ENCODE measurements at places on chromosomes 11 and 22.

- DNase-seq, result no peak
Observed at GRCh38 chr22:42364604-42365110, 67.5 kb downstream of the NFAM1 start.

GRCh38 chr11:121241343-121242211, 51.0 kb upstream of the SC5D start:
- no peak for DNase-seq

GRCh38 chr11:102581066-102581465, 44.1 kb downstream of the MMP20 start:
- DNase-seq, result no peak

DNA sequence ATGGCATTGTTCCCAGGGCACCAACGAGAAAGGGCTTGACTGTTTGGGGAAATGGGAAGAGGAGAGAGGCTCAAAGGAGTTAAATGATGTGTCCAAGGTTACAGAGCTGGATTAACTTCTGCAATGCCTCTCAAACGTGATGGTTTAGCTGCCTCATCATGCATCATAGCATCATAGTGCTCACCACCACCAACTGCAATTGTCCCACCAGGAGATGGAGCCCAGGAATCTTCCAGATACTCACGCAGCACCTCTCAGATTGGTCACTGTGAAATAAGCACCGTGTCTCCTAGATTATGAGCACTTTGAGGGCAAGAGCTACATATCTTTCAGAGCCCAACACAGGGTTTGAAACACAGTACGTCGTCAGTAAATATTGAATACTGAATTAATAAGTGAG, 69.2 kb downstream of the PRSS23 start:
- no peak for DNase-seq

- no peak for DNase-seq
Observed at GRCh38 chr11:17876827-17877226, 136.0 kb downstream of the SERGEF start.

DNA sequence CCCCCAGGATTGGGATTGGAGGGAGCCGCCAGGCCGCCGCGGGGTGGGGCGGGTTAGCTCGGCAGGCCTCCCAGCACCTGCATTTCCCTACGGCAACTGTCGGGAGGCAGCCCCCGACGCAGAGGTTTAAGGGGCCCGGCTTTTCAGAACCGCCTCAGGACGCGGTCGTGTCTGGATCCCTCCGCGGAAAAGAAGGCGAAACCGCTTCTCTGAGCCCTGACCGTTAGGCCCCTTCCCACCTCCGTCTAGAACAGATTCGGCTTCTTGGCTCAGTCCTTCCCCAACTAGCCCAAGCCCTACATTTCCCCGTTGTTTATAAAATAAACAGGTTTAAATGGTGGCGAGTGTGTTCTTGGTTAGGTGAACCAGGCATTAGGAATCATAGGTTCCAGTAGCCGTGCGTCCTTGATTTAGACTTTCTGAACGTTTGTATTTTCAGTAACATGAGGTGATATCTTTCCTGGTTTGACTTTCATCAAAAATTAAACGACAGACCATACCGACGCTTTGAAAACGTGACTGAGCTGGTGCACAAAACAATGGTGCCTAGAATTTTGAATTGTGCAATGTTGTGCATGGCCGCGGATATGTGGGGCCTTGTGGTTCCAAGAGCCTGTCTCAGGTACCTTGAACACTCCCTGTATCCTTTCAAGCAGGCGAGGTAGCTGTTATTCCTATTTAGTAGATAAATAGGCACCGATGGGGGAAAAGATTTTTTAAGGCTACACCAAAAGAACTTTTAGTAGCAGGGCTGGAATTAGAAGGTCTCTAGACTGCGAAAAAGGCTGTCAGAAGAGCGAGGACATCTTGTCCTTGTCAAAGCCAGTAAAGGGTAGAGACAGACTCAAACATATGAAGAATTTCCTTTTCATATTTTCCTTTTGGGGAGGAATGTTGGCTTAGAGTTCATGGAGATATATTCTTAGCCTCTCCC, 1.2 kb upstream of the HSPA8 start:
- DNase-seq, result peak; percentile 41

GRCh38 chr11:45332276-45332934, 46.3 kb upstream of the SYT13 start:
- peak; percentile 56 for DNase-seq

- no peak for DNase-seq
Observed at GRCh38 chr11:2328021-2328420, 26.2 kb downstream of the TSPAN32 start.

GRCh38 chr11:82874646-82875523, 25.3 kb downstream of the PRCP start:
- no peak for DNase-seq

DNA sequence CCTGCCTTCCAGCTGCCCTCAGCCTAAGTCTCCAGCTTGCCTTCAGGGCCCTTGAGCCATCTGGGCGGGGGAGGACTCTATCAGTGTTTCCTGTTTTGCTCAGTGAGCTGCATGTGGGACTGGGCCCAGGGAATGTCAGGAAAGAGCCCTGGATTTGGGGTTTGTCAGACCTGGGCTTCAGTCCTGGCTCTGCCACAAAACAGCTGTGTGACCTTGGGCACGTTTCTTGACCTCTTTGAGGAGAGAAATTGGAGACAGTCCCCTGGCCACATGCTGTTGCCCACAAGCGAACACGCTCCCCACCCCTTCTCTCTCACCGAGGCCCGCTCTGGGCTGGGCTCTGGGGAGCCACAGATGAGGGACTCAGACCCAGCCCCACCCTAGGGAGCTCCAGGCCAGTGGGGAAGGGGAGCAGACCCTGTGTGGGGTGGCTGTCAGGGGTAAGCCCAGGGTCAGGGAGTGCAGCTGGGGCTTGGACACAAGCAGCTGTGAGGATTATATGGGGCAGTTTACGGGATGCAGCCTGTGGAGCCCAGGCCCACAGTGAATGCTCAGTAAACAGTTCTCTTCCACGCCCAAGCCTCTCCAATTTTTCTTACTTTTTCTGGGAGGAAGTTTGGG, 12.3 kb downstream of the MYO7A start:
- peak; percentile 80 for DNase-seq

DNA sequence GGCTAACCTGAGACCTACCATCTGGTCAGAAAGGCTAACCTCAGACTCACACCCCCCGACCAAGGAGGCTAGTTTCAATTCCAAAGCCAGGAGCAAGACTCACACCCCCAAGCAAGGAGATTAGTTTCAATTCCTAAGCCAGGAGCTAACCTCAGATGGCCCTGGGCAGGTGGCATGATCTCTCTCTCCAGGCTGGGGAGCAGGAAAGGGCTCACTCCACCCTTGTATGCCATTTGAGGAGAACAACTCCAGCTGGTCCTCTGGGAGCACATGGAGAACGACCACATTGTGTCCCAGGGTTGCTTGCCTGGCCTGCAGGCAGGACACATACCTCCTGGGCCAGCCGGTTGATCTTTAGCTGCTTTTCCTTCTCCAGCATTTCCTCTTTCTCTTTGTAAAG, 32.6 kb downstream of the USH1C start:
- no peak for DNase-seq

- no peak for DNase-seq
Observed at GRCh38 chr22:45212992-45213751, 27.5 kb downstream of the KIAA0930 start.

DNA sequence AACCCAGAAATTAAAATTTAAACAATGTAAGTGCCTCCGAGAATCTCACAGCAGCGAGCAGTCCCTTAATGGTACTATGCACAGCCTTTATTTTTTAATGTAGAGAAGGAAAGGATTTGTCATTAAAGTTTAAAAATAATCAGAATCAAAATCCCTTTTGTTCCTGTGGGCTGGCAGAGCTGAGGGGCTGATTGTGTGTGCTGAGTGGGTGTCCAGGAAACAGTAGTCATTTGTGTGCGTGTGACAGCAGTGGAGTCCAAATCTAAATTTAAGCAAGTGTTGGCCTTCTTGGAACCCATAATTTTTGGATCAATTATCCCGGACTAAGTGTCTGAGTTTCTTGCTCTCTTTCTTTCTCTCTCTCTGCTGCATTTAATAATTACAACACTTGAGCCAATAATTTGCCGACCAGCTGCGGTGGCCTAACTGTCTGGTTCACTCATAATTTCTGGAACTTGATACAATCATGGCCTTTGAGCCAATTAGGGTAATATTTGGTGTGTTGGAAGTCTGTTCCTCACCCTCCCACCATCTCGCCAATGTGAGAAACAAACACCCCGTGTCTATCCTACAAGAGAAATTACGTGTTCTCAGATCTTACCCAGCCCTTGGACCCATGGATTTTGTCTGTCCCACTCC, 528.0 kb downstream of the SOX6 start:
- no peak for DNase-seq

DNA sequence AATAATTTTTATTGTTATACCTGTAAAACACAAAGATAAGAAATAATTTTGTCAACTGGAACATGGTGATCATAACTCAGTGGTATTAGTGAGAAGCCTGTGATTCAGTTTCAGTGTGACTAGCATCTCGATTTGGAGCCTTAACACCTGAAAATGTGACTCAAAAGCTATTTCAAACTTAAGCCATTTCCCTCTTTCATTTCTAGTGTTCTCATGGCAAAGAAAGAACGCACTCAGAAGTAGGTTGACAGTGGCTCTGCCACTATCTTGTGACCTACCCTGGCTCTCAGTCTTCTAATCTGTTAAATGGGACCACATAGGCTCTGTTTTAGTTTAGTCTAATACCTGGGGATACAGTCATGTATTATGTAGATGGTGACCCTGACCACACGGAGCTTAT, 62.7 kb downstream of the ISX start:
- no peak for DNase-seq

DNA sequence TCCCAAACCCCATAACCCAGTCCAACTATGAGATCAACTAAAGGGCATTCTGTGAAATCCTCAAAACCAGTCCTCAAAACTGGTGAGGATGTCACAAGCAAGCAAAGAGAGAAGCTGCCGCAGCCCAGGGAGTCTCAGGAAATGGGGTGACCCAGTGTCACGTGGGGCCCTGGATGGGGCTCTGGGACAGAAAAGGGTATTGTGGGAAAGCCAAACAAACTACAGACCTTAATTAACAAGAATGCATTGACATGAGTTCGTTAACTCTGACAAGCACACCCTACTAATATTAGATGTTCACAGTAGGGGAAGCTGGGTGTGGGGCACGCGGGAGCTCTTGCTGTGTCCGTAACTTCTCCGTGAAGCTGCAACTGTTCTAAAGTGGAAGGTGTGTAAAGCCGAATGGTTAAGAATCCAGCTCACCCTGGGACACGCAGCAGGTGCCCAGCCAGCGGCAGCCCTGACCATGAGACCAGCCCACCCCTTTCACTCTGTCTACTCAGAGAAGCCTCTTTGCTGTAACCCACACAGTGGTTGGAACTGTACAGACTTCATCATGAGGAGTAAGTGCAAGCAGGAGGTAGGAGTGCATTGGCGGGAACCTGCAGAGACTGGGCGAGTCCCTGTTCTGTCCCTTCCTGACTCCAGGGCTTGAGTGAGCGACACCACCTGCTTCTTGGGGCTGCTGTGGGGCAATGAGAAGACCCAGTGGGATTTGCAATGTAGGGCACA, 17.9 kb downstream of the LINC01488 start:
- DNase-seq, result no peak

DNA sequence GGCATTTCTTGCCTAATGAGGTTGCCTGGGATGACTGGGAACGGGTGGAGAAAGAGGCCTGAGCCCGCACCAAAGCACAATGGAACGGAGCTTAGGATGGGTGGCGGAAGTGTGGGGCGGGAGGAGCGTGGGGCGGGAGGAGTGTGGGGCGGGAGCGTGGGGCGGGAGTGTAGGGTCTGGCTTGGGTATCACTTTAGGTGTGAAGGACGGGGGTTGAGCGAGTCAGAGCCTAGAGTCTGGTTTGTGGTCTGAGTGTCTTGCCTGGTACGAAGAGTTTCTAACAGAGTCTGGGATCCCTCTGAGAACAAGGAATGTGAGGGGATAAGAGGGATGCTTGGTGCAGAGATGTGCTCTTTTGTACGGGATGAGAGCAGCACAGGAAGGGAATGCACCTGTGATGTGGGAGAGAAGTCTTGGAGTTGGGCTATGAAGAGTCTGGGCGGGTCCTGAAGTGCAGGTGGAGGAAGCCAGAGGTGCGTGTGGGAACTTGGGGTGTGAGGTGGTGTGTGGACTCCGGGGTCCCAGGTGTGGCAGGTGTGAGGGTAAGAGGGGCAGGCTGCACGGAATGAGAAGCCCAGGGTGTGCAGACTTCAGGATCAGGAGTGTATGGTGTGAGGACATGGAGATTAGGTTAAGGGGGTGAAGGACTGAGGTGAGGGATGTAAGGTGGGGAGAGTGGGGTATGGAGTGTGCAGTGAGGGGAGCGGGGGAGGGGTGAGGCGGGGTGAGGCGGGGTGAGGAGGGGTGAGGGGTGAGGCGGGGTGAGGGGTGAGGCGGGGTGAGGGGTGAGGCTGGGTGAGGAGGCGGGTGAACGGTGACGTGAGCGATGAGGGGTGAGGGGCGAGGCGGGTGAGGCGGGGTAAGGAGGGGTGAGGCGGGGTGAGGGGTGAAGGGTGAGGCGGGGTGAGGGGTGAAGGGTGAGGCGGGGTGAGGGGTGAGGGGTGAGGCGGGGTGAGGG, 1.0 kb downstream of the SYCE3 start:
- DNase-seq, result peak; percentile 25

DNA sequence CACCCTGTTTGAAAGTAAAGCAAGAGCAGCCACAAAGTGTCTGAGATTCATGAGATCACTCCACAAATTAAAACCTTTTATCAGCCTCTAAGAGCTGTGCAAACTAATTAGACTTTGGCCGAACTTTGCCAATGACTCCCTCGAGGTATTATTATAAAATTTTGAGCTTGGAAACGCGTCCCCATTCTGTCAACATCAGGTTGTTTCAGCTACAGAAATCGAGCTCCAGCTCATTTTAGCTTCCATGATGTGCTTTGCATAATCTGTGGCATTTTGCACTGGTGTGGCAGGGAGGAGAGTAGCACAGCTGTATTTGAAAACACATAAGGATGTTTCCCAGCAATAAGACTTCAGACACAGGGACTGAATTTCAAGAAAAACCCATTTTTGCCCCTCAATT, 872.2 kb downstream of the NTM start:
- DNase-seq, result no peak

DNA sequence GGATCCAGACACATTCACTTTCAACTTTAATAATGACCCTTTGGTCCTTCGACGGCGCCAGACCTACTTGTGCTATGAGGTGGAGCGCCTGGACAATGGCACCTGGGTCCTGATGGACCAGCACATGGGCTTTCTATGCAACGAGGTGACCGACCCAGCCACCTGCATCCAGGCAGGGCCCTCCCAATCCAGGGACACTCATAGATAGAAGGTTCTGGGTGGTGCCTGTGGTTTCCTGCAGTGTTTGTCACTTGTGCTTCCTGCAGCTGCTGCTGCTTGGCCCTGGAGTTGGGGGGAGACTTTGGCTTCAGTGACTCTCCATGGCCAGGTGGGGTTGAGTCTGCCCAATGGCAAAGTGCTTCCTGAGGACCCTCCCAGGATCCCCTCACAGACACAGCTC, 7.3 kb downstream of the APOBEC3B start:
- DNase-seq, result no peak

DNA sequence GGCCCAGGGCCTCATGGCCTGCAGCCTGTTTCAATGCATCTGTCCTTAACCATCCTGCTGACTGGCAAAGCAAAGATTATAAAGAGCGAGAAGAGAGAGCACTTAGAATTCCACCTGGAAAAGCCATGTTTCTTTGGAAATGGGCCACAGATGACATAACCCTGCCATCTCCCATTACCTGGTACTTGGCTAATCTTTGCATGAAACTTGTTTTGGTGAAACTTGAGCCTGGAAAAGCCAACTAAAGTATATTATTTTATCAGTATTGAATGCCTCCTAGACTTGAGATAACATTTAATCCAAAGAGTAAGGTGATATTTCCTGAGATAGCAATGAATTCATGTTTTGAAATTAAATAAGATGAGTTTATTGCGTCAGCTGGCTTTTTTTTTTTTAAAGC, 72.6 kb downstream of the NAV2 start:
- DNase-seq, result no peak
